ENCODE measurements at places on chromosomes 16 and 17. TPM values are rescaled to one million over a fixed set of nuclear protein-coding genes. Genes with fewer than 3 reads are reported as not detected.

DNA sequence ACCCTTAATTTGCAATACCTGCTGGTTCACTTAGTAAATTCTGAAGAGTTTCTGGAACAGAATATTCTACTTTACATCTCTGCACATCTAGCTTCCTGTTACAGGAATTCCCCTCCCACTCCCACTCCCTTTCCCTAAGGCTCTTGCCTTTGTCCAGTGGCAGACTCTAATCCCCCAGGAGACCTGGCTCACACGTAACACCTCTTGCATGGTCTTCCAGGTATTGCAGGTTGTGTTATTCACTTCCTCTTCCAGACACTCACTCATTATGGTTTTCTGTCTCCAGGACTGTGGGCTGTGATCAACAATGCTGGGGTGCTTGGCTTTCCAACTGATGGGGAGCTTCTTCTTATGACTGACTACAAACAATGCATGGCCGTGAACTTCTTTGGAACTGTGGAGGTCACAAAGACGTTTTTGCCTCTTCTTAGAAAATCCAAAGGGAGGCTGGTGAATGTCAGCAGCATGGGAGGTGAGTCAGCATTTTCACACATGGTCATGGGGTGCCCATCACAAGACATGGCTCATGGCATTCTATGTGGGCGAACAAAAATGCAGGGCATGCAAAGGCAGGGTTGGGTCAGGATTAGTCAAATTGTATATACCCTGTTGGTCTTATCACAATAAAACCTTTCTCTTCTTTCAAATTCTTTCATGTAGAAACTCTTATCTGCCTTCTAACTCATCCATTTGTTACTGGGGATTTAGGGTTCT is 35.8 kb downstream of the HSD17B2 start:
- peak; percentile 82 for DNase-seq
- H3K36me3 ChIP-seq, result no peaks in the 10 kb centered on the region
- no peak overlapping the region for H3K4me3 ChIP-seq
- H3K27ac ChIP-seq, result peak overlapping the region; percentile 46
- no peaks in the 10 kb centered on the region for H3K27me3 ChIP-seq

DNA sequence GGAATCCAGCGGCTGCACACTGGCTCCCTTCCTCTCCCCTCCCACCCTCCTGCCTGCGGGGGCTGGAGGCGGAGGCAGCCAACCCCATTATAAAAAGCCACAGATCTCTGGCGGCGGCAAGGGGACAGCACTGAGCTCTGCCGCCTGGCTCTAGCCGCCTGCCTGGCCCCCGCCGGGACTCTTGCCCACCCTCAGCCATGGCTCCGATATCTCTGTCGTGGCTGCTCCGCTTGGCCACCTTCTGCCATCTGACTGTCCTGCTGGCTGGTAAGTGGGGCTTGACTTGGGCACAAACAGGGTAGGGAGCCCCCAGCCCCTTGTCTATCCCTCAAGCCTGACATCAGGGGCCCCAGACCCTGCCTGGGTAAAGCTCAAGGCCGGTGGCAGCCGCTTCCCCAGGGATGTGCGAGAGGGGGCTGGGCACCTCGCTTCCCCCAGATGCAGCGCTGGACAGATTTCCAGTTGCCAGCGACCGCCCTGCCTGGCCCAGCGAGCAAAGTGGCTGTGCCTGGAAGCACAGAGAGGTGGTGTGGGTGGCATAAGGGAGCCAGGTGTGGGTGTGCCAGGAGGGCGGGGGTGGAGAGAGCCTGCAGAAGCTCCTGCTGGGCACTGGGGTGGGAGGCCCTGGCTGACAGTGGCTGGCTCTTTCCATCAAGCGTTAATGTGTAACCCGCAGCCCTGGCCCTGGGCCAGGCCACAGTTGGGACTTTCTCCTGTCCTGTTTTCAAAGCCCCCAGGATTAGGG is at the start of gene CX3CL1:
Gene CX3CL1, plus strand, starts transcription at position 119 of the 745 bp plus-strand sequence. Its CDS starts 79 bp downstream, at position 198.
- H3K4me3 ChIP-seq, result peak within 1 kb of the TSS; percentile 22
- H3K36me3 ChIP-seq, result no peaks in the 10 kb centered on the region
- DNase-seq, result peak; percentile 88
- peaks cover 14% of the 10 kb centered on the region for H3K4me1 ChIP-seq
- peaks cover 30% of the 10 kb centered on the region for H3K27me3 ChIP-seq
- no peak within 1 kb of the TSS for H3K27ac ChIP-seq

GRCh38 chr17:66803474-66803951 is 31.4 kb upstream of the CACNG5 start:
- no peak overlapping the region for H3K27ac ChIP-seq
- peaks cover 15% of the 10 kb centered on the region for H3K36me3 ChIP-seq
- no peak for DNase-seq
- H3K4me1 ChIP-seq, result no peaks in the 10 kb centered on the region

DNA sequence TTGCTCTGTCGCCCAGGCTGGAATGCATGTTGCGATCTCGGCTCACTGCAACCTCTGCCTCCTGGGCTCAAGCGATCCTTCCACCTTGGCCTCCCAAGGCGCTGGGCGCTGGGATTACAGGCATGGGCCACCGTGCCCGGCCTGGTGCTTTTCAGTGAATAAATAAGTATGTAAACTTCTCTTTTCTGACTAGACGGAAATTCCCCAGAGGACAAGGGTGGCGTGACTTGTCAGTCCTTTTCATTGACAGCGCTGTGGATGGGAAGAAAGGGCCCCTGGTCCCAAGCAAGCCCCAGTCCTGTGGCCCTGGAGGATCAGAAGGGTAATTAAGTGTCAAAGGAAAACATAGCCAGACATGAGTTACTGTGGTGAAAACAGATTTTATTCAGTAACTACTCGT is 9.6 kb upstream of the SPN start:
- H3K4me1 ChIP-seq, result no peaks in the 10 kb centered on the region
- no peaks in the 10 kb centered on the region for H3K36me3 ChIP-seq
- H3K27me3 ChIP-seq, result no peaks in the 10 kb centered on the region
- no peak for DNase-seq
- H3K4me3 ChIP-seq, result no peak overlapping the region
- no peak overlapping the region for H3K27ac ChIP-seq

DNA sequence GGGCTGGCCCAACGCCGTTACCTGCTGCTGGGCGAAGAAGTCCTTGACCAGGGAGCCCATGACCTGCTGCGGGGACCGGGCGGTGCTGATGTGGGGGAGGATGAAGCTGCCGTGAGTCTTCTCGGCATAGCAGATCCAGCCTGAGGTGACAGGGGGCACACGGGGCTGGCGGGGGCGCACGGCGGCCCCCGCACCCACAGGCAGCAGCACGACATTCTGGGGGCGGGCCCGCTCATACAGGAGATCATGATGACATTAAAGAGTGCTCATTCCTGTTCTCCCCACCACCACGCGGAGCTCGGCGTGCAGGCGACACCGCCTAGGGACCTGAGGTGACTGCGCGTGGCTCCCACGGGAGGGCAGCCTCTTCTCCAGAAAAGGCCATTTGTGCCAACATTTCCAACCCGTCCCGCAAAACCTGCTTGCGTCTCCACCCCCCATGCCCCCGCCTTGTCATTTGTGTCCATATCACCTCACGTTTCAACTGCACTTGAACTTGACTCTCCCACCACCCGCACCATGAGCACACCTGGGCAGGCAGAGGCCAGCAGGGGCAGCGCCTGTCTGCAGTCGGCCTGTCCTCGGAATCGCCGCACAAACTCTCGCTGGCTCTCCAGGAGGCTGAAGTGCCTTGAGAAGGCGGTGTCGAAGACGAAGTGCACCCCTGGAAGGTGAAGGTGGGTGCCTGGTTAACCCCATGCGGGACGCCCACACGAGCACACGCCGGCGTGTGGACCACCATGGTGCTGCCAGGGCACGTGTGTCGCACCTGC is 6.4 kb downstream of the CIAO3 start:
- no peak for DNase-seq
- no peaks in the 10 kb centered on the region for H3K27me3 ChIP-seq
- H3K4me3 ChIP-seq, result no peak overlapping the region
- no peak overlapping the region for H3K27ac ChIP-seq
- H3K36me3 ChIP-seq, result peaks cover 26% of the 10 kb centered on the region
- no peaks in the 10 kb centered on the region for H3K4me1 ChIP-seq

DNA sequence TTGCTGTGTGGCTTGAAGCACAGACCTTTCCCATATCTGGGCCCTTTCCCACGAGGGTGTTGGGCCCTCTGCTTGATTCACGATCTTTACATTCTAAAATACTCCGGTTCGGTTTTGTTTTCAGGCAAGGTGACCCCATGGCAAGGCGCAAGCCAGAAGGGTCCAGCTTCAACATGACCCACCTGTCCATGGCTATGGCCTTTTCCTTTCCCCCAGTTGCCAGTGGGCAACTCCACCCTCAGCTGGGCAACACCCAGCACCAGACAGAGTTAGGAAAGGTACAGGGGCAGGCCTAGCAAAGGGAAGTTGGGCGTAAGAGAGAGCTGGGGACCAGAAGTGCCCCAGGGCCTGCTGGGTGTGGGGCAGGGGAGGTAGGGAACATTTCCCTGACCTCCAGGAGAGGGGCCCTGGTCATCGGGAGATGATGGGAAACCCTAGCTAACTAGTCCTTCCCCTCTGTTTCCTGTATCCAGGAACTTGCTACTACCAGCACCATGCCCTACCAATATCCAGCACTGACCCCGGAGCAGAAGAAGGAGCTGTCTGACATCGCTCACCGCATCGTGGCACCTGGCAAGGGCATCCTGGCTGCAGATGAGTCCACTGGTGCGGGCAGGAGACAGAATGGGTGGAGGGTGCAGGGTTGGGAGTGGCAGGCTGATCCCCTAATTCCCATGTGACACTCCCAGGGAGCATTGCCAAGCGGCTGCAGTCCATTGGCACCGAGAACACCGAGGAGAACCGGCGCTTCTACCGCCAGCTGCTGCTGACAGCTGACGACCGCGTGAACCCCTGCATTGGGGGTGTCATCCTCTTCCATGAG is 1.4 kb downstream of the ALDOA start:
- peak; percentile 72 for DNase-seq
- H3K27me3 ChIP-seq, result no peaks in the 10 kb centered on the region
- peaks cover 50% of the 10 kb centered on the region for H3K4me1 ChIP-seq
- H3K4me3 ChIP-seq, result peak overlapping the region; percentile 95
- H3K36me3 ChIP-seq, result peaks cover 55% of the 10 kb centered on the region
- H3K27ac ChIP-seq, result peak overlapping the region; percentile 96

- DNase-seq, result peak; percentile 80
- no peak overlapping the region for H3K27ac ChIP-seq
- H3K4me3 ChIP-seq, result no peak overlapping the region
- no peaks in the 10 kb centered on the region for H3K4me1 ChIP-seq
- peaks cover 20% of the 10 kb centered on the region for H3K36me3 ChIP-seq
These were observed 11.9 kb downstream of the SERPINF1 start for GRCh38 chr17:1773696-1774181.

DNA sequence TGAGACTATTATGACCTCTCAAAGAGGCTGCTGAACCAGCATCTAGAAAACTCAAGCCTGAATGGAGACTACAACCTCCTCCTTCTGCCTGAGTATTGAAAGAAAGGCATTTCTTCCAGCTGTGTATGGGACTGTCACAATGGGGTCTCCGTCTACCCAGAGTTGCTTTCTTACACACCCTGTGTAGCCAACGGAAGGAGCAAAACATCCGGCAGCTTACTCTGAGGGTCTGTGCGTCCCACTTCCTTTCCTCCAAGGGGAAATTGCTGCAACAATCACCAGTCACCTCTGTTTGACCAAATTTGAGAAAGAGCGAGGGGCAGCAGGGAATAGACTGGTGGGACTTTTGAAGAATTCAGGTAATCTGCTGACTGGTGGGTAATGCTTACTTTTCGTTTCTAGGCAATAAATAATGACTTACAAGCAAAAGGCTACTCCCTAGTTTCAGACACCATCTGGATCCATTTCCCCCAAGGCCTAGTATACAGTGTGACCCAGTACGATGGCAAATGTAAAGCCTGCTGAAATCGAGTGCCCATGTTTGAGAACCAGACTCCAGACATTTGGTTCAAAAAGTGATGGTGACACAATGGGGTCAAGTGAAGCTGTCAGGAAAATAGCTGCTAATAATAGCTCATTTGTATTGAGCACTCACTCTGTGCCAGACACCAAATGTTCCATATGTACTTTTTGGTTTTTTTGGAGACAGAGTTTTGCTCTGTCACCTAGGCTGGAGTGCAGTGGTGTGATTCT is 81.7 kb downstream of the YPEL2 start:
- no peak for DNase-seq
- no peaks in the 10 kb centered on the region for H3K4me1 ChIP-seq
- H3K36me3 ChIP-seq, result no peaks in the 10 kb centered on the region

DNA sequence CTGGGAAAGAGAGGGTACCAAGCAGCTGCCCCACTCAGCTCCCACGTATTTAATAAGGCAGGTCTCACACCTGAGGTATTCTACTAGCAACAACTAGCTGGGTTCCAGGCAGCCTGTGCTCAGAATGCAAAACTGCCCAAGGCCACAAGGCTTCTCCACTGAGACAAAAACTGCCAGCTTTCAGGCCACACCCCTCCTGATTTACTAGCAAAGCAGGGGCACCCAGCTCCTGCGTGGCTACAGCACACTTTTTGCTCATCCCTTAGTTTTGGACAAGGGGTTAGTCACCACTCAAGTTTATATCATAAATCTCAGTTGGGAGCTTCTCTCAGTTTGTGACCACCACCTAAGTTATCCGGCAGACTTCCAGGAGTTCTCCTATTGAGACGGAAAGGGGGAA is 494.6 kb downstream of the CDH11 start:
- H3K27ac ChIP-seq, result no peak overlapping the region
- H3K36me3 ChIP-seq, result no peaks in the 10 kb centered on the region
- H3K4me3 ChIP-seq, result no peak overlapping the region
- H3K27me3 ChIP-seq, result no peaks in the 10 kb centered on the region
- no peak for DNase-seq

GRCh38 chr16:22210854-22211253 is 4.8 kb downstream of the EEF2K start:
- H3K4me3 ChIP-seq, result no peak overlapping the region
- DNase-seq, result no peak
- no peaks in the 10 kb centered on the region for H3K27me3 ChIP-seq
- H3K4me1 ChIP-seq, result peaks cover 9% of the 10 kb centered on the region

DNA sequence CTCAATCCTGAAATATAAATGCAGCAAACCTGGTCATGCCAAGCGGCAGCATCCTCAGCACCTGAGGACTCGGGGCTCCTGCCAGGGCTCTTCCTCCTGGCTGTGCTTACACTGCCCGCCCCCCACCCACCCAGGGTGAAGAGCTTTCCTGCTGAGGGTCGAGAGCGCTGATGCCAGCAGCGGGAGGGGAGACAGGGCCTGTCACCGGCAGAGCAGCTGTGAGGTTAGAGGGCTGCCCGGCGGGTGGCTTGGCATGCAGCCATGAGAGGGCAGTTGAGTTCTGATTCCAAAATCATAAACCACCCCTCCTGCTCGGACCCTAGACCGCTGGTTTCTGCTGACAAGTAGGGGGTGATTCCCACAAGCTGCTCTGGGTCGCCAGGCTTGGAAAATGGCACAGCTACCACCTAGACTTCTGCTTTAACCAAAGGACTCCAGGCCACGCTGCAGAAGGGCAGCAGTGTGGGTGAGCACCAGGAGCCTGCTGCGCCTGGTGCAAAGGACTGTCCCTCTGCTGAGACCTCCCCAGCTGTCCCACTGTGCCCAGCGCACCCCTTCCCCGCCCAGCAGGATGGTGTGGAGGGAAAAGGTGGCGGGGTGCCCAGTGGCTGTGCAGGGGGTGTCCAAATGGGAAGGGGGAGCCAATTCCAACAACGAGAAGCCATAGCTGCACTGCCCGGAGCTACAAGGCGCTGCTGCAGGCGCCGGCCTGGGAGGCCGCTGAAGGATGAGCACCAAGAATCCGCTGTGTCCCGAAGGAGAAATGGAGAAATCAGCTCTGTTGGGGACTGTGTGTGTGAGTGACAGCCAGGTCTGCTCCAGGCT is 26.6 kb downstream of the MXRA7 start:
- H3K4me3 ChIP-seq, result no peak overlapping the region
- peaks cover 73% of the 10 kb centered on the region for H3K36me3 ChIP-seq
- no peak overlapping the region for H3K27ac ChIP-seq
- no peak for DNase-seq

Gene TEX19
- under 0.01 TPM for total RNA-seq

Gene SEZ6
- total RNA-seq, result not detected

All from osteoblast (primary cell).